ENCODE measurements at places on chromosomes 13 and 19. TPM values are rescaled to one million over a fixed set of nuclear protein-coding genes. Genes with fewer than 3 reads are reported as not detected.

The DPF1 gene
- 0.14 TPM for total RNA-seq

The LIG4 gene
- total RNA-seq: 10.7 TPM

The LILRB5 gene
- total RNA-seq: 0.36 TPM

The IFNL1 gene
- total RNA-seq: not detected

The TEX29 gene
- 0.51 TPM for total RNA-seq

The KANK3 gene
- 4.8 TPM for total RNA-seq

The ZNF66 gene
- 16.7 TPM for total RNA-seq

The FOXO1 gene
- 36.7 TPM for total RNA-seq

The SLC8A2 gene
- total RNA-seq: 0.20 TPM

The CNOT3 gene
- total RNA-seq: 72.3 TPM

The ZNF90 gene
- 19.8 TPM for total RNA-seq

The FBXO17 gene
- total RNA-seq: not detected

The POGLUT2 gene
- 8.2 TPM for total RNA-seq

The ZNF112 gene
- total RNA-seq: 0.28 TPM

GRCh38 chr19:16327911-16328823 is 3.5 kb downstream of the KLF2 start:
- H3K4me3 ChIP-seq: peak overlapping the region; percentile 92
- DNase-seq: peak; percentile 46
- H3K27ac ChIP-seq: peak overlapping the region; percentile 78
- H3K36me3 ChIP-seq: peaks cover 34% of the 10 kb centered on the region
- peaks cover 43% of the 10 kb centered on the region for H3K4me1 ChIP-seq

DNA sequence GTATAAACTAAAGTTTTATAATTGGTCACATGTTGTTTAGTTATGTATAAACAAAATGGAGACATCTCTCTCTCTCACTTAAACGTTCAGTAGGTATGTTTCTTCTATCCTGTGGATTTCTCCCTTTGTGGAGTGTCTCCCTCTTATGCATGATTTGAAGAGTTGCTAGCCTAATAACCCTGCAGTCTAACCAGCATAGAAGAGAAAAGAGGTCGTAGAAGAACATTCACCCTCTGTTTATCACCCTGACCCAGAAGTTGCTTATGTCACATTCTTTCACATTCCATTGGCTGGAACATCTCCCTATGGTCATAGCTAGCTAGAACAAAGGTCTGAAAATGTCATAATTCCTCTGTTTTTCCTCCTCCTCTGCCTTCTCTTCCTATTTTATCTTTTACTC is 176.8 kb upstream of the PCDH20 start:
- H3K4me1 ChIP-seq: no peaks in the 10 kb centered on the region
- no peaks in the 10 kb centered on the region for H3K36me3 ChIP-seq
- no peaks in the 10 kb centered on the region for H3K27me3 ChIP-seq
- H3K4me3 ChIP-seq: no peak overlapping the region

DNA sequence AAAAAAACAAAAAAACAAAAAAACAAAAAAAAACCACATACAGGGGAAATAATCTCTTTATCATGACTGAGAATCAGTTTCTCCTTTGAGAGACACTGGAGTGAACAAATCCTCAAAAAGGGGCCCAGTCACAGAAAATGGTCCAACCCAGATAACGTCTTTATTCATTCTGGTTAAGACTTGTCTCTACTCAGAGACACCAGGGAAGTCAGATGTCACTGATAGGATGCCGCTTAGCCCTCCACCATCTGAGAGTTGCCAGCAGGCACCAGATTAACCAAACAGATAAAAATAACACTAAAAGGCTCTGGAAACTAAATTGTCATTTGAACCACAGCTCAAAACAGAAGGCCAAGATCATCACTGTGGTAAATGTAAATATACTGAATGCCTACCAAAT is 1163.4 kb upstream of the ATXN8OS start:
- no peaks in the 10 kb centered on the region for H3K27me3 ChIP-seq
- H3K4me3 ChIP-seq: no peak overlapping the region
- no peak overlapping the region for H3K27ac ChIP-seq

GRCh38 chr13:39417131-39417530 is 185.9 kb downstream of the LHFPL6 start:
- no peak overlapping the region for H3K4me3 ChIP-seq
- no peak for DNase-seq
- H3K36me3 ChIP-seq: no peaks in the 10 kb centered on the region
- no peak overlapping the region for H3K27ac ChIP-seq

DNA sequence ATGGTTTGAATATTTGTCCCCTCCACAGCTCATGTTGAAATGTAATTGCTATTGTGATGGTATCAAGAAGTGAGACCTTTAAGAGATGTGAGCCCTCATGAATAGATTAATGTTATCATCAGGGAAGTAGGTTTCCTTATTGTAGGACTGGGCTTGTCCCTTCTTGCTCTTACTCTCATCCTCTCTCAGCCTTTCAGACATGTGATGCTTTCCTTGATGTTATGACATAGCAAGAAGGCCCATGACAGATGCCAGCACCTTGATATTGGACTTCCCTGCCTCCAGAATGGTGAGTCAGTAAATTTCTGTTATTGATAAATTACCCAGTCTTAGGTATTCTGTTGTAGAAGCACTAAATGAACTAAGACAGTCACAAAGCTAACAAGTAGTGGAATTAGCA is 5.7 kb upstream of the ZMYM2 start:
- no peak overlapping the region for H3K27ac ChIP-seq
- H3K4me3 ChIP-seq: no peak overlapping the region
- no peak for DNase-seq
- H3K4me1 ChIP-seq: peaks cover 2% of the 10 kb centered on the region
- no peaks in the 10 kb centered on the region for H3K36me3 ChIP-seq

GRCh38 chr19:10915130-10916091 is 13.0 kb downstream of the YIPF2 start:
- no peak overlapping the region for H3K27ac ChIP-seq
- H3K4me1 ChIP-seq: no peaks in the 10 kb centered on the region
- peaks cover 2% of the 10 kb centered on the region for H3K36me3 ChIP-seq

DNA sequence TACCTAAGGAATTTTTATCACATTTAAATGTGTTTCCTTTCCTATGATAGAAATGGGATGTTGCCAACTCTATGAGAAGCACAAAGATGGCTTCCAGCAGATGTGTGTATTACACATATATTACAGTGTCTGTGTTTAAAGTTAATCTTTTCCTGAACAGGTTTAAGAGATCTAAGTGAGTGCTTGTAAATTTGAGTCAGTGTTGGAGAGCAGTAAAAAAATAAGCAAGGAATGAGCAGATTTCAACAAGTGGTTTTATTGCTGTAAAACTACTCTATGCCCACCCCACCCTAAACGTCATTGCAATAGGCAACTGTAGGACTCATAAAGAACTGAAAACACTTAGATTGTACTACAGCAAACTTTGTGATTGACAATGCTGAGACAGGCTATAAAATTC is 248.7 kb downstream of the KLF5 start:
- DNase-seq: no peak
- H3K27ac ChIP-seq: no peak overlapping the region
- H3K27me3 ChIP-seq: peaks cover 12% of the 10 kb centered on the region
- no peaks in the 10 kb centered on the region for H3K36me3 ChIP-seq

DNA sequence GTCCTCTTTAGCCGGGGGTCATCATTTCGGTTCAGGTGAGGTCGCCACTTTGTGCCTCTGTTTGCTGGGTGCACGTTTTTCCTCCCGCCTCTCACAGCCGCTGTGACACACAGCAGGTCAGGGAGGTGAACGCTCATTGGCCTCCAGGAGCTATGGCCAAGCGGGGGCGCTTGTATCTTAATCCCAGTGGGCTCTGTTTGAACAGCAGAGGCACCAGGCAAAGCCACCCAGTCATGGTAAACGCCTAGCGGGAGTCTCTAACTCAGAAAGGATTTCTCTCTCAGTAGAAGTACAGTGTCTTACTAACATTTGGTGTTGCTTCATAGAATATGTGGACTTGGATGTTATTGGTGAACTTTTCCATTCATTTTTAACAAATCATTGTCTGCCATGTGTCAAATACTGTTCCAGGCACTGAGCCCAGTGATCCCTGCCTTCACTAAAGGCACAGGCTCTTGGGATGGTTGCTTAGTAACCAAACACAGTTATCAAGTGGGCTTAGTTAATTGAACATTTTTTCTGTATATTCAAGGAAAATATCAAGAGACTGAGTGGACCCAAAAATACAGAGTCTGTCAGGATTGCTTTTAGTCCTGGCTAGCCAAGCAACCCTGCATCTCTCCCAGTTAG is 186.7 kb downstream of the STK24 start:
- H3K4me3 ChIP-seq: no peak overlapping the region
- no peaks in the 10 kb centered on the region for H3K36me3 ChIP-seq
- no peaks in the 10 kb centered on the region for H3K4me1 ChIP-seq
- no peak for DNase-seq
- no peak overlapping the region for H3K27ac ChIP-seq

DNA sequence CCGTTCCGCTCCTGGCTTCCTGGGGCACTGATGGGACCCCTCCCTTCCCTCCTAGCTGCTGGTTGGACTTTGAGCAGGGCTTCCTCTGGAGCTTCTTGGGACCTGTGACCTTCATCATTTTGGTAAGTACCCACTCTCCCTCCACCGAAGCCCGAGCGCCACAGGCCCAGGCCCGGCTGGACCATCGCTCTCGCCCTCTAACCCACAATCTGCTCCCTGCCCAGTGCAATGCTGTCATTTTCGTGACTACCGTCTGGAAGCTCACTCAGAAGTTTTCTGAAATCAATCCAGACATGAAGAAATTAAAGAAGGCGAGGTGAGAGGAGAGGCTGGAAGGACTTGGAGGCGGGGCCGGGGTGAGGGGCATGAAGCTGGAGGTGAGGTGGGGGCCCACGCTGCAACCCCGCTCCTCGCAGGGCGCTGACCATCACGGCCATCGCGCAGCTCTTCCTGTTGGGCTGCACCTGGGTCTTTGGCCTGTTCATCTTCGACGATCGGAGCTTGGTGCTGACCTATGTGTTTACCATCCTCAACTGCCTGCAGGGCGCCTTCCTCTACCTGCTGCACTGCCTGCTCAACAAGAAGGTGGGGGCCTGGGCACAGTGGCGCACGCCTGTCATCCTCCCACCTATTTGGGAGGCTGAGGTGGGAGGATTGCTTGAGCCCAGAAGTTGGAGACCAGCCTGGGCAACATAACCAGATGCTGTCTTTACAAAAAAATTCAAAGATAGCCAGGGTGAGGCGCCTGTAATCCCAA is 12.3 kb downstream of the DDX39A start:
- H3K36me3 ChIP-seq: peaks cover 42% of the 10 kb centered on the region
- no peak for DNase-seq
- no peaks in the 10 kb centered on the region for H3K27me3 ChIP-seq
- peaks cover 13% of the 10 kb centered on the region for H3K4me1 ChIP-seq
- peak overlapping the region; percentile 72 for H3K27ac ChIP-seq

- no peak for DNase-seq
- no peak overlapping the region for H3K27ac ChIP-seq
- H3K4me3 ChIP-seq: no peak overlapping the region
- peaks cover 37% of the 10 kb centered on the region for H3K4me1 ChIP-seq
- H3K36me3 ChIP-seq: peaks cover 2% of the 10 kb centered on the region
Observed at GRCh38 chr13:79196366-79196765, 209.7 kb downstream of the RBM26 start.

- H3K27me3 ChIP-seq: no peaks in the 10 kb centered on the region
- DNase-seq: peak; percentile 89
- no peak overlapping the region for H3K4me3 ChIP-seq
- peaks cover 2% of the 10 kb centered on the region for H3K36me3 ChIP-seq
- no peaks in the 10 kb centered on the region for H3K4me1 ChIP-seq
Observed at GRCh38 chr19:6218491-6219146, 61.2 kb downstream of the MLLT1 start.

- H3K27me3 ChIP-seq: peaks cover 12% of the 10 kb centered on the region
- no peak for DNase-seq
- H3K4me1 ChIP-seq: no peaks in the 10 kb centered on the region
- H3K4me3 ChIP-seq: no peak within 1 kb of the TSS
- H3K27ac ChIP-seq: no peak within 1 kb of the TSS
- no peaks in the 10 kb centered on the region for H3K36me3 ChIP-seq
Observed at GRCh38 chr19:41688098-41688497, at the start of gene CEACAM7. CEACAM7 (minus strand) TSS chr19:41688270; CDS start chr19:41688165, 105 bp downstream.

GRCh38 chr19:28349604-28350003 is 863.3 kb downstream of the UQCRFS1 start:
- no peaks in the 10 kb centered on the region for H3K27me3 ChIP-seq
- H3K36me3 ChIP-seq: no peaks in the 10 kb centered on the region
- no peak overlapping the region for H3K4me3 ChIP-seq
- no peak overlapping the region for H3K27ac ChIP-seq
- no peaks in the 10 kb centered on the region for H3K4me1 ChIP-seq

DNA sequence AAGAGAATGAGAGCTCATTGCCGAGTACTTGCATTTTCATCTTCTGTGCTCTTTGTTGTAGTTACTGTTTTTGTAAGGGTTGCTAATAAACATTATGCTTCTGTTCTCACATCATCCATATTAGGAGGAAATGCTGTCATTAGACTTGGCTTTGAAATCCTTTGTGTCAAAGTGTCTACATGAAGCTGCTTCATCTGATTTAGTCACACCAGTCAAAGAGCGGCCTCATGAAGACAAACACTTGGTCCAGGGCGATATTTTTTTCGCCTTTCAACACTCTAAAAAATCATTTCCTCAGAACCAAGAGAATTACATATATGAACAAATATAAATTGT is 105.0 kb downstream of the SPRY2 start:
- no peak overlapping the region for H3K4me3 ChIP-seq
- H3K27ac ChIP-seq: no peak overlapping the region
- H3K4me1 ChIP-seq: no peaks in the 10 kb centered on the region
- H3K36me3 ChIP-seq: no peaks in the 10 kb centered on the region
- H3K27me3 ChIP-seq: no peaks in the 10 kb centered on the region

DNA sequence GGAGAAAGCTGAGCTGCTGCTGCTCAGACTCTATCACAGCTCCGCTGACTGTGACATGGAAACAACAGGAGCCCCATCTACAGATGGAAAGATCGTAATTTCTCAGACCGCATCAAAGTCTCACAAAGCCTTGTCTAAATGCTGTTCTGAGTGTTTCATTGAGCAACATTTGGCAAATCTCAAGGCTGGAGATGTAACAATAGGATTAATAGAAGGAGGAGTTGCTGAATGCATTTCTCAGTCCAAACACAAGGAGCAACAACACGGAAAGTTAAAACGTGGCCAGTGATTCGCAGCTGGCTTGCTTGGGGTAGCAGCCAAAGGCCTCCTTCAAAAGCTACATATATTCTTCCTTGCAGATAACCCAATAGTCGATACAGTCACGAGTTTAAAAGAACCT is 55.7 kb downstream of the MRPL57 start:
- DNase-seq: no peak
- peaks cover 9% of the 10 kb centered on the region for H3K4me1 ChIP-seq
- no peaks in the 10 kb centered on the region for H3K36me3 ChIP-seq
- peaks cover 6% of the 10 kb centered on the region for H3K27me3 ChIP-seq
- peak overlapping the region; percentile 2 for H3K27ac ChIP-seq

- peaks cover 2% of the 10 kb centered on the region for H3K4me1 ChIP-seq
- no peak for DNase-seq
- H3K27me3 ChIP-seq: peaks cover 45% of the 10 kb centered on the region
Observed at GRCh38 chr13:23574421-23575145, 4.4 kb downstream of the TNFRSF19 start.

- H3K27ac ChIP-seq: no peak overlapping the region
- no peak overlapping the region for H3K4me3 ChIP-seq
- H3K27me3 ChIP-seq: no peaks in the 10 kb centered on the region
- H3K36me3 ChIP-seq: no peaks in the 10 kb centered on the region
Observed at GRCh38 chr13:86974995-86975328, 696.2 kb upstream of the SLITRK5 start.

GRCh38 chr13:113542751-113543424 is 41.7 kb upstream of the TFDP1 start:
- H3K4me1 ChIP-seq: peaks cover 2% of the 10 kb centered on the region
- no peaks in the 10 kb centered on the region for H3K27me3 ChIP-seq
- DNase-seq: no peak
- H3K4me3 ChIP-seq: no peak overlapping the region
- peaks cover 24% of the 10 kb centered on the region for H3K36me3 ChIP-seq

GRCh38 chr19:38733493-38734175 is 10.6 kb downstream of the CAPN12 start:
- H3K4me3 ChIP-seq: peak overlapping the region; percentile 88
- peak overlapping the region; percentile 90 for H3K27ac ChIP-seq
- DNase-seq: no peak
- peaks cover 11% of the 10 kb centered on the region for H3K36me3 ChIP-seq
- peaks cover 25% of the 10 kb centered on the region for H3K4me1 ChIP-seq
